Placental epithelial cell (primary cell): ENCODE measurements at places on chromosomes 5 and 9. TPM values are rescaled to one million over a fixed set of nuclear protein-coding genes. Genes with fewer than 3 reads are reported as not detected.

POLR3G gene
- 1.2 and 8.8 TPM in 2 replicates for total RNA-seq

ZBTB34 gene
- total RNA-seq: 12.6 and 14.3 TPM in 2 replicates

KYAT1 gene
- 3.6 and 5.1 TPM in 2 replicates for total RNA-seq

PHF24 gene
- 0.39 and 0.65 TPM in 2 replicates for total RNA-seq

PCDHA10 gene
- 0.11 and 0.39 TPM in 2 replicates for total RNA-seq

MELK gene
- 7.1 and 8.4 TPM in 2 replicates for total RNA-seq
